ENCODE measurements at places on chromosomes 4 and X.

- no peak for DNase-seq
Observed at GRCh38 chr4:10092481-10093270, 23.9 kb downstream of the WDR1 start.

- no peak for DNase-seq
Observed at GRCh38 chrX:136405126-136405525, 82.6 kb upstream of the BRS3 start.

- no peak for DNase-seq
Observed at GRCh38 chr4:37524267-37524666, 161.9 kb downstream of the RELL1 start.

GRCh38 chr4:159169404-159170302, 66.8 kb downstream of the RAPGEF2 start:
- no peak for DNase-seq

DNA sequence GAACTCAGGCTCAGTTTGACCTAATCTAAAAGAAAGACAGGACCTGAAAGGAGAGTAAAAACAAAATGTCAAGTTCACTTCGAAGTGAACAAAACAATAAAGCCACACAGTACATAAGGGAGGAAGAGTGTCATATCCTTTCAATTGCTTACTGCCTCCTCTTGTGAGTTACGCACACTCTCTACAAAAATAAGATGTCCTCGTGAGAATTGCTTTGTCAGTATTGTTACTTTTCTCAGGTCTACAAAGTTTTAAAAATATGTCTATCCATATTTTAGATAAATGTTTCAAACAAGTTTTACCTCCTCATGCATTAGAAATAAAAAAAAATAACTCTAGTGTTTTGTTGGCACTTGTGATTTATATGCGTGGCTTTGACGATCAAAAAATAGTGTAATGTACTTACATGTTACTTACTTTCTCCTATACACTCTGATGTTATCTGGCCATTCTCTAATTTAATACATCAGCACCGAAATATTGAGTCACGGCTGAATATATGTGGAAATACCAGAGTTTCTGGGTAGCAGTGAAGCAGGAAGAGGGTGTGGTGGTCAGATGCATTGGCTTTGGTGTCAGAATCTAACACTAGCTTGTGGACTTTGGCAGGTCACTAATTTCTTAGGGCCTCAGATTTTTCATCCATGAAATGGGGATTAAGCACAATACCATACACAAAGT, 8.1 kb upstream of the MRPL1 start:
- no peak for DNase-seq

DNA sequence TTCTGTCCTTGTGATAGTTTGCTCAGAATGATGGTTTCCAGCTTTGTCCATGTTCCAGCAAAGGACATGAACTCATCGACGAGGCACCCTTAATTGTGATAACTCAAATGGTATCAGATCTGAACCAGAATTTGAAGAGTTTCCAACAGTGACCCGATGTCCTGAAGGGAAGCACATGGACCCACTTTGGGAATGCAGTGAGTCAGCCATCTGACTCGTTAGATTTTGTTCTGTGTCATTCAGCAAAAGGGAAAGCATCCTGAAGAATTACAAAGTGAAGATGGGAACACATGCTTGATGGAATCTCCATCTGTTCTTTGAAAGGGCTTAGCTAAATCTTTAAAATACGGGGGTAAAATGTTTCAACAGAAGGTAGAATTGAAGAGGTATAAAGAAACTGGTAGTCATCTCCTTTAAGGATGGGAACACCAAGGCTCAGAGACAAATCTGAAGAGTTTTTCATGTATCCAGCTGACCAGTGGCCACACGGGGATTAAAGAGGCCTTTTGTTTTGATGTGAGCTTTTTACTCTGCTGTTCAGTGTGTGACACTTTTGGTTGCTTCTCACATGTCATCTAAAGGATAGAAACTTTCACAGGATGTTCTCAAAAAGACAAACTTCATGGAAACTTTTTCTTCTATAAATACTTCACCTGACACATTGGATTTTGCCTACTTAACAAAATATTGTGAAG, 393.8 kb downstream of the INPP4B start:
- DNase-seq: peak; percentile 51

DNA sequence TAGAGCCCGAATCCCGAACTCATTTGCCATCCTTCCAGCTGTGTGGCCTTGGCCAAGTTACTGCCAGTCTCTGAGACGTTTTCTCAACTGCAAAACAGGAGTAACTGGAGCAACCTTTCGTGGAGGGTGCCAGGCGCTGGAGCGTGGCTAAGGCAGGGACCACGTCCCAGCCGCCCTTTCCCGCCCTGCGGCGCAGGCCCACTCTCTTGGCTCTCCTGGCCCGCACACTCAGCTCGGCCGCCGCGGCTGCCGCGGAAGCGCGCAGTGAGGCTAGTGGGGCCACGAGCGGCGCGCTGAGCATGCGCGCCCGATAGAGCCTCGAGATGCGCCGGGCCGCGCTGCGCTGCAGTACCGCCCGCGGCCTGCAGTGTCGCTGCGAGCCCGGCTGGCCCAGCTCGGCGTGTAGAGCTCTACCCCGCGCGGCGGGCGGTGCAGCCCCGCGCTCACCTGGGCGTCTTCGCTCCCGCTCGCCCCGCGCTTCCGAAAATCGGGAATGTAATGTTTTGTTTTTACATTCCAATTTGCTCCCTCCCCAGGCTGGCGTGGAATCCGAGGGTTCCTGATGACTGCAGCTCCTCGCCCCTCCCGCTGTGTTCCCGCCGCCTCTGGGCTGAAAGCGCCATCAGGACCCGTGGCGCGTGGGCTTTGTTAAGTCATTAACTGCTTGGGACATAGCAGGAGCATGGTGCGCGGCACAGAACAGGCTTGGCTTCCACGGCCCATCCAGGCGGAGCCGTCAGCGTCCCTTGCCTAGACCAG, 4.0 kb upstream of the ZNF518B start:
- DNase-seq: no peak

DNA sequence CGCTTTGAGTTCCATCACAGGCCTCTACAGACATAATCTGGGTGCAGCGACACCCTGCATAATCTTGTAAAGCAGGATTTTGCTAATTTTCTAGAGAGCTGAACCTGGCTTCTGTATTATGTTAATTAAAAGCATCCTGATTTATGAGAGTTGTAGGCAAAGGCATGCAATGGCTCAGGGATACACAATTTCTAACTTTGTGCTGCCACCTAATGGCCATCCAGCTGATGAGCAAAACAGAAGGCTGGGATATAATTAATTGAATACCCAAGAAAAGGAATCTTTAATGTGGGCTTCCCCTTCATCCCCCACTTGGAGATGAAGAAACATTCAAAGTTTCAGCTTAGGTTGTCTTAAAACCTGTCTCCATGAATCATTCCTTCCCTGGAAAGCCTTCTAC, 78.1 kb downstream of the BMP15 start:
- DNase-seq: no peak

GRCh38 chr4:113534711-113535110, 226.8 kb downstream of the CAMK2D start:
- DNase-seq: no peak

DNA sequence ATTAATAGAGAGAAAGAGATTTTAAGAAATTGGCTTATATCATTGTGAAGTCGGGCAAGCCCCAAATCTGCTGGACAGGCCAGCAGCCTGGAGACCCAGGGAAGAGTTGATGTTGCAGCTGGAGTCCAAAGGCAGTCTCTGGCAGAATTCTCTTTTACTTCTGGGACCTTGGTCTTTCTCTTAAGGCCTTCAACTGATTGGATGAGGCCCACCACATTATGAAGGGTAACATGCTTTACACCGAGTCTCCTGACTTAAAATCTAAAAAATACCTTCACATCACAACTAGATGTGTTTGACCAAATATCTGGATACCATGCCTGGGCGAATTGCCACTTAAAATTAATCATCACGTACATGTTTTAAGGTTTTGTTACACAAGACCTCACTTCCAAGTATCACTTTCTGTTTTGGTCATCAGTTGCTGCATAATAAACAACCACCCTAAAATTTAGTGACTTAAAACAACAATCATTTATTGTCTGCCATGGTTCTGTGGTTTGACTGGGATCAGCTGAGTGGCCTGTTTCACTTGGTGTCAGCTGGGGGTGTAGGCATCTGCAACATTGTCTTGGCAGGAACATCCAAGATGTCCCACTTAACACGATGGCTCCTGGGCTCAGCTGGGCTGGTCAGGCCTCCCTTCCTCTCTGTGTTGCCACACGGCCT, 3.4 kb downstream of the CD38 start:
- DNase-seq: no peak

- DNase-seq: no peak
Observed at GRCh38 chr4:26826721-26827120, 33.9 kb upstream of the STIM2 start.

GRCh38 chr4:152734015-152734698, 45.4 kb downstream of the TIGD4 start:
- no peak for DNase-seq

DNA sequence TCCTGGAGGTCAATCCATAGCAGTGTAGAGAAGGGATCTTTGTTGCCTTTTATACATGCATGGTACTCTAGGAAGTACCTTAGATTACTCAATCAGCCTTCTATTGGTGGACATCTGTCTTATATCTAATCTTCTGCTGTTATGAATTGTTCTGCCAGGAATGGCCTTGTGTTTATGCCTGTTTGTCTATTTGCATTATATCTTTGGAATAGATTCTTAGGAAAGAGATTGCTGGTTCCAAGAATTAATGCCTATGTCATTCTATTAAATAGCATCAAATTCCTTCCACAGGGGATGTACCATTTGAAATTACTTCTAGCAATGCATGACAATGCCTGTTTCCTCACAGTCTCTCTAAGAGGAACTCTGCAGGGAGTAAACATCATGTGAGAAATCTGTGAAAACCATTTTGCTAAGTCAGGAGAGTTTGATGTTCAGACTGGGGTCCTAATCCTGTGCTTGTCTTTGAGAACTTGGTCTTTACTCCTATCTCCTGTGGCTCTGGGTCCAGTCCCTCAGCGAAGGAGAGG, 42.5 kb downstream of the BEX3 start:
- DNase-seq: no peak

- DNase-seq: no peak
Observed at GRCh38 chr4:97950836-97951235, 192.4 kb downstream of the STPG2 start.

GRCh38 chrX:116607776-116608175, 145.0 kb upstream of the CT83 start:
- DNase-seq: no peak

- no peak for DNase-seq
Observed at GRCh38 chr4:128698386-128698785, 111.1 kb upstream of the JADE1 start.

GRCh38 chr4:109719604-109720003, 10.3 kb downstream of the PLA2G12A start:
- no peak for DNase-seq
